ENCODE measurements at places on chromosomes 16 and 17.
A peak's percentile ranks its signal among the peaks of the same experiment; 100 is the strongest.

DNA sequence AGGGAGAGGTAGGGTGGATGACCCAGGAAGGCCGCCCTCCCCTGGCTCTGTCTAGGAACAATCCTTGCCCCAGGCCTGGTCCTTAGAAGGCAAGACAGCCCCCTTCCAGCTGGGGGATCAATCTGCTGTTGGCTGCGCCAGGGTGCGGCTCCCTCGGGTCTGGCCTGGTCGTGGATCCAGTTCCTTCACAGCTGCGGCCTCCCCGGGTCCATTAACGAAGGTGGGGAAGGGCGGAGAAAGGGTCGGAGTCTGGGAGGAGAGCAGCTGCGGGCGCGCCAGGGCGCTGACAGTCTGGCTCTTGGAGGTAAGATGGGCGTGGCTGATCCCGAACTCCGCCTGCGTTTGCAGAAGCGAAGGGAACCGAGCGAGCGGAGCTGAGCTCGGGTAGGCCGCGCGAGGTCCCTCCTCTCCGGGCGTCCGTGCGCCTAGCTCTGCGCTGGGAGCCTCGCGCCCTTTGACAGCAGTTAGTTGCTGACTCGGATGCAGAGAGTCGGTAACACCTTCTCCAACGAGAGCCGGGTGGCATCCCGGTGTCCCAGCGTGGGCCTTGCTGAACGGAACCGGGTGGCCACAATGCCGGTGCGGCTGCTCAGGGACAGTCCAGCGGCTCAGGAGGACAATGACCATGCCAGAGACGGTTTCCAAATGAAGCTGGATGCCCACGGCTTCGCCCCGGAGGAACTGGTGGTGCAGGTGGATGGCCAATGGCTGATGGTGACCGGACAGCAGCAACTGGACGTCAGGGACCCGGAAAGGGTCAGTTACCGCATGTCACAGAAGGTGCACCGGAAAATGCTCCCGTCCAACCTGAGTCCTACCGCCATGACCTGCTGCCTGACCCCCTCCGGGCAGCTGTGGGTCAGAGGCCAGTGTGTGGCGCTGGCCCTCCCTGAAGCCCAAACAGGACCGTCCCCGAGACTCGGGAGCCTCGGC lies at the start of gene HSPB9:
Gene HSPB9, plus strand, starts transcription at position 434 of the 933 bp plus-strand sequence. Its CDS starts 47 bp downstream, at position 481.
- peak; percentile 68 for DNase-seq

GRCh38 chr16:87764600-87765472 lies 950 bp downstream of the KLHDC4 start:
- no peak for DNase-seq

DNA sequence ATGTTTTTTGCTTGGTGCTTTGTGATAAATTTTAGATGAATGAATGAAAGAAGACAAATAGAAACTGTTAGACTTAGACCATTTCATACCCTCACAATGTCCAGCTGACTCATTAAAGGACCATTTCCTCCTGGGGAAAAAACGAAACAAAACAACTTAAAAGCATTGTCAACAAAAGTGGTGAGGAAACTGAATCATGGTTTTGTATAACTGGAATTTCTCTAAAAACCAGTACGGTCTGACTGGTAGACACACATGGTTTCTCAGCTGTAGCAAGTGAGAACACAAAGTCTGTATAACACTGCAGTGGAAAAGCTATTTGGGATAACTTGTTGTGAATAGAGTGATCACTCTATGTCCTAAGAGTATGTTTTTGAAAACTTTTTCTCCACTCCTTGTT lies 5.3 kb upstream of the DDX52 start:
- no peak for DNase-seq

DNA sequence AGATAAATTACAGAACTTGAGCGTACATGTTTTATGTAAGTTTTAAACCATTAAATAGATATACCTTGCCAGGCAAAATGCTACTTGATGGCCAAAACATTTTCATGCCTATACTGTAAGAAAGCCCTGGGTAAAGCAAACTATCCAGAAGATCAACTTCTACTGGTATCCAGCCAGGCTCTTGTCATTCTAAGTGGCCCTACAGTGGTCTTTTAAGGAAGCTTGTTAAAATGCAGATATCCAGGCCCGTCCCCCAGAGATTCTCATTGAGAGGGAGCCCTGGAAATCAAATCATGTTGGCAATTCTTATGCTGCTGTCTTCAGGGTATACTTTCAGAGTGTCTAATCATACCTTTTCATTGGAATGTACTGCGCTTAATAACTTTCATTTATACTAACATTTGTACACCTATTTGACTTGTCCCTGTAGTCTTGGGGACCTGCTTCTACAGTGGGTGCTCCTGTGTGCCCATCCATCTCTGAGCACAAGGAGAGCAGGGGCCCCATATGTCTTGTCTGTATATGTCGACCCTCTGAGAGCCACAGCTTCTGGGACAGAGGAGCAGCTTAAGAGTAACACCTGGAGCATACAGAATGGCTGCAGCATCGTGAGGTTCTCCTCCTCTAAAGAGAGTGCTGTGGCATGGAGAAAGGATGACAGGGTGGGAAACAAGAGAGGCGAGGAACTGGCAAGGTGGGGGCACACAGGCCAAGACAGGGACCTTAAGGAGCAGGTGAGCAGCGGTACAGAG lies 43.6 kb upstream of the ANKFY1 start:
- DNase-seq: no peak

- no peak for DNase-seq
Measured at GRCh38 chr16:82440336-82440735, 186.4 kb upstream of the CDH13 start.

GRCh38 chr16:86272744-86273143 lies 237.6 kb upstream of the FOXF1 start:
- no peak for DNase-seq

- DNase-seq: no peak
Measured at GRCh38 chr17:42340691-42341127, 47.5 kb downstream of the STAT3 start.

GRCh38 chr16:53775821-53776431 lies 72.0 kb downstream of the FTO start:
- no peak for DNase-seq

GRCh38 chr16:23920446-23920845 lies 84.7 kb downstream of the PRKCB start:
- no peak for DNase-seq

GRCh38 chr17:1873418-1873817 lies 43.6 kb downstream of the RPA1 start:
- no peak for DNase-seq

DNA sequence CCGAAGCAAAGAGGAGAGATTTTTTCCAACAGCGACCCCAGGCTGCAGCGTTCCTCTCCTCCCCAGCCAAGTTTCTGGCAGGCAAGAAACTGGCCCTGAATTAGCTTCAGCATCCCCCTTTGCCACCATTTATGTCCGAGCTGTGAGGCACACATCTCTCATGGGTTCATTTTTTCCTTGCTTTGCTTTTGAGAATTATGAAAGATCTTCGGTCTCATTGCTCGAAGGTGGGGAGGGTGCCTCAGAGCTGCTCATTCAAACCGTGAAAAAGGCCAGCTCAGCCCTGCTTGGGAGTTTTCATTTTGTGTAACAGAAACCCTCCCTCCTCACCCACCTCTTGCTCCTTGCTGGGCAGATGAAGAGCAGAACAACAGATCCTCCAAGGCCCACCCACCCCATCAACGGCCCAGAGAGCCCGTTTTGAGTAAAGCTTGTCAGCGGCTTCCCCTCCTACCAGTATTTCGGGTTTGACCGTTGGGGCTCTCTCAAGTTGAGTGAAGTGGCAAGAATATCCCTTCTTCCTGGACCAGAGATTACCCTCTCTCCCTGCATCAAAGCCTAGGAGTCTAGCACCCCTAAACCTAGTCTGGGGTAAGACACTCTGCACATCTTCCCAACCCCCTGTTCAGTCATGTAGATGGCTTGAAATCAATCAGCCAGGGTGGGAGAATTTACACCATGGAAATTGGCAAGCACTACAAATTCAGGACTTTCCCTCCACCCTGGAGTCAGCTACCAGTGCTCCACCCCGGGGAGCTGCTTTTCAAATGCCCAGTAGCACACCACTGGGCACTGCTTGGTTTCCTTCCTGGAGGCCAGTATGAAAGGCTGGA lies 1.8 kb downstream of the CCR7 start:
- DNase-seq: no peak

DNA sequence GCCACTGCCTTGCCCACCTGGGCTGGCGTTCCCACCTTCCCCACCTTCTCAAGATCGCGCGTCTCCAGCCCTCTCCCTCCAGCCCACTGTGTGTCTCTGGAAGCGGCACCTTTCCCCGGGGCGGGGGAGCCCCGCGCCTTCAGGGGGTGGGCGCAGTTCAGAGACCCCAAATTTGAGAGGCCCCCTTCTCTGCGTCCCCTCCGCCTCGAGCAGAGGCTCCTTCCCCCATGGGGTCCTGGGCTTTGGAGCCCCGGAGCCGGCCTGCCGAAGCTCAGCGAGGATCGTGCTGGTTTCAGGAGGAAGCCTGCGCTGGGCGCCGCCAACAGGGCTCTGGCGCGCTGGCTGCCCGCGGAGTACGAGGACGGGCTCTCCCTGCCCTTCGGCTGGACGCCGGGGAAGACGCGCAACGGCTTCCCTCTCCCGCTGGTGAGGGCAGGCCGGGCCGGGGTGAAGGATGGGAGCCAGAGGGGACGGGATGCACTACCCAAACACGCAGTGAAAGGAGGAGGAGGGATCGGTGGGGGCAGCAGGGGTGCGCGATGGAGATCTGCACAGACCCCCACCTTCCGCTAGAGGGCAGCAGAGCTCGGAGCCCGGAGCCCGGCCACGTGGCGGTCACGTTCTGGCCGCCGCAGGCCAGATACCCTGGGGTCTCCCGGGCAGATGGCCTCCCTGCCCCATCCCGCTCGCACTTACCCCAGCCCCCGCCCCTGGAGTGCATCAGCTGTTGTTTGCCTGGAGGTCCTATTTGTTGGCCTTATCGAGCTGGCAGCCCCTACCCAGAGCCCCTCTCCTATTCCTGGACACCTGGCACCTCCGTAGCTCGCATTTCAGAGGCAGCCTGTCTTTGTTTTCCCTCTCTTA lies 11.1 kb downstream of the LPO start:
- peak; percentile 16 for DNase-seq

All from DMS153 (cell line).